ENCODE measurements at places on chromosomes 16 and 17.

GRCh38 chr17:54882371-54882770 lies 18.3 kb upstream of the TOM1L1 start:
- DNase-seq, result no peak

- DNase-seq, result peak; percentile 92
These were observed 138.8 kb downstream of the PRKCA start for GRCh38 chr17:66441101-66441661.

DNA sequence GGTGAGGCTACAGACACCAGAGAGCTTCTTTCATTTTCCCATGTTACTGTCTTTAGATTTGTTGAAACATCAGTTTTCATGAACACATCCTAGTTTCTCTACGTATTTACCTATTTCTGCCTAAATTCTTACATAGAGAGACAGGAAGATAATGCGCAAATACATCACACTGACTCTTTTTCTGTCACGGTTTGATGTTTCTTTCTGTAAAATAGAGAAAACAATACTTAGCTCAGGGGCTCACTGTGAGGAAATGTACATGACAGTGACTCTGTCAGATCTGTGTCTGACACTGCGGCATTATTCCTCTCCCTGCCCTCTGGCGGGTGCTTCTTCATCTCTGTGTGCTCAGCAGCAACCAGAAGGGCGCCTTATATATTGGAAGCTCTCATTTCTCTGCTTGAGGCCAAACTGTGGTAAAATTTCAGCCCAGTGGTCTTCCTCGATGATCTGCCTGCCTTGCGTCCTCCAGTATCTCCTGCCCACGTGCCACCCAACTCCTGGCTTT lies 264.1 kb downstream of the PHKB start:
- DNase-seq, result no peak

DNA sequence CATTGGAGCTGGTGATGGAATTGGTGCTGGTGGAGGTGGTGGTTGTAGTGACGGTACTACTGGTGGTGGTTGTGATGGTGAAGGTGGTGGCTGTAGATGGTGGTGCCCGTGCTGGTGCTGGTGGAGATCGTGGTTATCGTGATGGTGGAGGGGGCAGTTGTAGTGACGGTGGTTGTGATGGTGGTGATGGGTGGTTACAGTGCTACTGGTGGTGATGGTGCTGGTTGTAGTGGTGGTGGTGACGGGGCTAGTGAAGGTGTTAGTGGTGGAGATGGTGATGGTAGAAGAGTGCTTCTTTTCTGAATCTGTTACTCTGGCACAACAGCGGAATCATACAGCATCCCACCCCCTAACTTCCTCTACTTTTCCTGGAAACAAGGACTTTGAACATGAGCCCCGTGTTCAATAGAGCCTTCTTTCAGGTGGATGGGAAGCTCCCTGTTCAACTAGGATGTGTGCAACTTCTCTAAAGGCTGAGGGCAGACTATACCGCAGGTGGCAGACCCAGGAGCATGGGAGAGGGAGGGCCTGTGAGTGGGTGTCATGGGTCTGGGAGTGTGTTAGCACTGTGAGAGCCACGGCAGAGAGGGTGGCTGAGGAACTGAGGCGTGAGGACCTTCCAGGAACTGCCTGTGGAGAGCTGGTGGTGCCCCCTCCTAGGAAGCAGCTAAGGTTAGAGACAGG lies 8.2 kb downstream of the TBX21 start:
- DNase-seq, result no peak

GRCh38 chr17:73292031-73292531 lies 19.7 kb downstream of the CDC42EP4 start:
- no peak for DNase-seq

Data from MM.1S (cell line).